Tibial artery (tissue), 4 donors: ENCODE measurements at places on chromosomes 1 and 21.
A peak's percentile ranks its signal among the peaks of the same experiment; 100 is the strongest.

DNA sequence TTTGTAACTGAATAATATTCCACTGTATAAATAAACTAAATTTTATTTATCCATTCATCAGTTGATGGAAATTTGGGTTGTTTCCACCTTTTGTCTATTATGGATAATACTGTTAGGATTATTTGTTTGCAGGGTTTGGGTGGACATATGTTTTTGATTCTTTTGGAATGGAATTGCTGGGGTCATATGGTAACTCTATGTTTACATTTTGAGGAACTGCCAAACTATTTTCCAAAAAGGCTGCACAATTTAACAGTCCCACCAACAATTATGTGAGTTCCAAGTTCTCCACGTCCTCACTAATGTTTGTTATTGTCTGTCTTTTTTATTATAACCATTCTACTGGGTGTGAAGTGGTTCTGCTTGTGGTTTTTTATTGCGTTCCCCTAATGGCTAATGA, 4.3 kb upstream of the SERBP1 start:
- no peak for DNase-seq

GRCh38 chr1:163178628-163179027, 24.1 kb downstream of the RGS5 start:
- no peak for DNase-seq

DNA sequence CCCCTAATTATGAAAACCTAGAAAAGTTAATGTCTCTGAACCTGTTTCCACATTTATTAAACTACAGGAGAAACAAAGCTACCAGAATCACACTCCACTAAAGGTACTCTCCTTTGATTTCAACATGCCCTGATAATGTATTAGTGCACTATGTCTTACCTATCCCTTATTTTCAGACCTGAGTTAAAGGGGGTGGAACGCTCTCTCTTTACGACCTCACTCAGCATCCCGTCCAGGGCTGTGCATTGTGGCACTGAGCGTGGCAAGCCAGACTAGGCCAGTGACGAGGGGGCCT, 678 bp downstream of the LSM10 start:
- no peak for DNase-seq

DNA sequence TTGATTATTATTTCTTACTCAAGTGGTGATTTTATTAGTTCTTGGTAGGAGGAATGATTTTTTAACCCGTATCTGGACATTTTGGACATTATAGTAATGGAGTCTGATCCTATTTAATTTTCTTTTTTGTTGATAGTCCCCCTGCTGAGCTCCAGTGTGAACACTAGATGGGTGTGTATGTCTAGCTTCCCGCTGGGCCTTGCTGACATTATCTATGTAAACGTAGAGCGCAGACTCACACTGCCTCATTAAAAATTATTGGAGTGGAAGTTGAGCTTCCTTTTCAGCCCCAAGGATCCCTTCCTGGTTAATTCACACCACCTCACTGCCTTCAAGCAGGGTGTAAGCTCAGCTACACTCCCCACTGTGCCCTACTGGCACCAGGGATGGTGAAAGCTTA, 467.6 kb upstream of the PKN2 start:
- no peak for DNase-seq

DNA sequence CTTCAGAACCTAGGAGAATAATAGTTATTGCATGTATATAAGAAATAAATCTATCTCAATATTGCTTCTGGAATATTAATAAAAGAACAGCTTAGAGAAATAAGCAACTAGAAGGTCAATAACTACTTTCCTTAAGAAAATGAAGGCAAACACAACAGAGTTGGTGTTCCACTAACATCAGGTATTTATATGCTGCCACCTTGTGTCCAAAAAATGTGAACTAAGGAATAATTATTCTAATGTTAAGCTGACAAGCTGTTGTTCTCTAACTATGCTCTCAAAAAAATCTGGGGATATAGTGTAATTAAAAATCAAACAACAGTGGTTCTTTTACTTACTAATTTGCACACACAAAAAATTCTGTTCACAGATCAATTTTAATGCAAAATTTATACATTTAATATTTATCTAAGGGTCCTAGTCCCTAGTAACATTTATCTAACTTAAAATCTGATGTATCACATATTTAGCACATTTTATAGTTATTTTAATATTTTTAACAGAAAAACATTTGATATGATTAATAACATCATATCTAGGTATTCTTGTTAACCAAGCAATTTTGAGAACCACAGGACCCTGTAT, 39.6 kb downstream of the UCHL5 start:
- DNase-seq: no peak

GRCh38 chr1:40575336-40575735, 43.9 kb downstream of the ZNF684 start:
- DNase-seq: no peak

- DNase-seq: peak; percentile 76
Observed at GRCh38 chr1:226082959-226083301, 20.4 kb downstream of the H3-3A start.

GRCh38 chr1:154849645-154850131, 20.4 kb downstream of the KCNN3 start:
- DNase-seq: no peak

DNA sequence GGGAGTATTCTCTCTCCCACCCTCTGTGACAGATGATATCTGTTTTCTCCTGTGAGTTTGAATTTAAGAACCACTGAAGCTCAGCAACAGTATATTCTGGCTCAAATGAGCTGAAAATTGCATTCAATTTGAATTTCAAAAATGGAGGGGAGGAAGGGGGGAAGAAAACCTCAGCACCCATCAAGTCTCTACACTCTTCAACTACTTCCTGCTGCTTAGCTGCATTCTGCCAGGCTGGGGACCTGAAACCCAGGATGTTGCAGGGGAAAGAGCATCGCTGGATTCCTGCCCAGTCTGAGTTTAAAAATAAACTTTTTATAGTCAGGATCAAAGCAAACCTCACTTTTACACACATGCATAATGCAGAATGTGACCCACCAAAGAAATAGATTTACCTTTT, 214.3 kb upstream of the ESRRG start:
- no peak for DNase-seq

GRCh38 chr1:150692720-150693119, 4.2 kb downstream of the GOLPH3L start:
- DNase-seq: no peak

GRCh38 chr1:119827010-119827409, 15.8 kb upstream of the REG4 start:
- DNase-seq: no peak

DNA sequence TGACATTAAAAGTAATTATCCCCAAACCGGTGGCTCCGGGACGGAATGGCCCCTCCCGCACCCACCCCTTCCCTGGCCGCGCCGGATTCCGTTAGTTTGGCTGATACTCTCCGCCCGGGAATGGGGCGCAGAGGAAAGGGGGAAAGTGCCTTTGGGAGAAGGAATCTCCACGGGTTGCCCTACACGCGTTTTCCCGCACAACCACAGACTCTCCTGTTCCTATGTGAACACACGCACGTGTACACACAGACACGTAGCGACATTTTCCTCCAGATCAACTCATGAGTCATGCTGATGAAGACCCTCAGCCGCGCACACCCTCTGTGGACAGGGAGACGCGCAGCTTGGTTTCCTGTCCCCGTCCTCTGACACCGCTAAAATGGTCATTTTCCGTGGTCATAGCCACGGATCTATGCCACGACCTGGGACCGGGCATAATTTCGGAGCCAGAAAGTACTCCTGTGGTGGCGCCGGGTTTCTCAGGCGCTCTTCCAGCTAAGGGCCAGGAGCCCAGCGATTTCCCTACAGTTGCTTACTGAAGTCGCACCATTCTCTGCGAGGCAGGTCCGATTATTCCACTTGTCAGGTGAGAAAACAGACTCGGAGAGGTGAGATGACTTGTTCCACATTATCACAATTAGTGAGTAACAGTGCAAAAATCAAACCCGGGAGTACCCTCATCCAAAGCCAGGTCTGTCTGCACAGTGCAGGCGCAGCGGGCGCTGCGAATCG, 4.0 kb upstream of the DMRTA2 start:
- DNase-seq: no peak

DNA sequence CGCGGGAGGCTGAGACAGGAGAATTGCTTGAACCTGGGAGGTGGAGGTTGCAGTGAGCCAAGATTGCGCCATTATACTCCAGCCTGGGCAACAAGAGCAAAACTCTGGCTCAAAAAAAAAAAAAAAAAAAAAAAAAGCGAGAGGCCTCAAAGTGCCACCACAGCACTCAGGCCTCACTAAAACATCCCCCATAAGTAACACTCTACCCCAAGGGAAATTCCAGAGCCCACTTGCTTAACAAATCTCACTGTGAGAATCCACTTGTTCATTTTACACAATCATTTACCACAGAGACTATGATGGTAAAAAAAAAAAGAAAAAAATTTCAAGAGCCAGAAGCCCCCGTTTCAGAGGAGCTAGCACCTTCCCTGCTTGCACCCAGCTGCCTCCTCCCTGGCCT, 26.3 kb upstream of the EXOSC10 start:
- no peak for DNase-seq

- no peak for DNase-seq
Observed at GRCh38 chr1:6465461-6466005, 440 bp downstream of the TNFRSF25 start.

DNA sequence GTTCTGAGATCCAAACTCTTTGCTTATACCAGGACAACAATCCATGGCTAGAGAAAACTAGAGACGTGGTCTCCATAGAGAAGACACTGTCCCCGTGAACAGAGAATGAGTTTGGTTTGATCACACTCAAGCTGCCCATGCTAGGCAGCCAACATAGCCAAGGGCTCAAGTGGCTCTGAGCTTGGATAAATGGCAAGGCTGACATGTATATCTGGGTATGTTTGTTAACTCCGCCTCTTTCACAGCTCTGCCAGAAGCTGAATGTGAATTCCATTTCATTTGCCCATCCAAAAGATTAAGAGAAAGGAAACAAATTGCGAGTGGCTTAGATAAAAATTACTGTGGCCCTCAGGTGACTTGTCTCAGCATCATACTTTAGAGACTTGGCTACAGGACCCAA, 38.0 kb downstream of the ILDR2 start:
- no peak for DNase-seq

DNA sequence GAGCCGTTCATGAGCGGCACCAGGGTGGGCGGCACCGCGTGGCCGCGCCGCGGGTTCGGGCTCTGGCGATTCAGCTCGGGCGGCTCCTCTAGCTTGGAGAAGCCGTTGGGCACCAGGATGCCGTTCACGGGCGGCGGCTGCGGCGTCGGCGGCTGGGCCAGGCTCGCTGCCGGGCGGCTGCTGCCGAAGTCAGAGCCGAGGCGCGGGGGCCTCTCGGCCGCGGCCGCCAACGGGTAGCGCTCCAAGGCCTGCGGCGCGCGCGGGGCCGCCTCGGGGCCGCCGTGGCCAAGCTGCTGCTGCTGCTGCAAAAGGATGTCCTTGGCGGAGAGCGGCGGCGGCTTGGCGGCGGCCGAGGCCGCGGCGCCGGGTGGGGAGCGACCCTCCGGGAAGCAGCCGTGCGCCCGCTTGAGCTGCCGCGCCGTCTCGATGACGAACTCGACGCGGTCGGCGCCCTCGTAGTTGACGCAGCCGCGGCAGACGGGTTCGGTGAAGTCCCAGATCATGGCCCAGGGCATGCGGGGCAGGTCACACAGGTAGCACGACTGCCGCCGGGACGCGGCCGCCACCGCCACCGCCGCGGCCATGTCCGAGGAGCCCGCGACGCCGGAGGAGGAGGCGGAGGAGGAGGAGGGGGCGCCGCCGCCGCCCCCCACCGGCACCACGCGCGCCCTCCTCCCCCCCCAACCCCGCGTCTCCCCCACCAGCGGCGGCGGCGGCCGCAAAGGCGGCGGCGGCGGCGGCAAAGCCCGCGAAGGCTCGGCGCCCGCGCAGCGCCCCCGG, 877 bp downstream of the IRF2BP2 start:
- no peak for DNase-seq

- DNase-seq: no peak
Observed at GRCh38 chr21:28444111-28444510, 548.6 kb downstream of the LTN1 start.

- DNase-seq: no peak
Observed at GRCh38 chr1:171616586-171616985, 5.5 kb upstream of the MYOCOS start.

- DNase-seq: no peak
Observed at GRCh38 chr1:9875636-9876000, 34.5 kb downstream of the CTNNBIP1 start.

GRCh38 chr1:172679000-172679772, 20.3 kb downstream of the FASLG start:
- DNase-seq: no peak

- no peak for DNase-seq
Observed at GRCh38 chr1:168195199-168196135, 16.7 kb downstream of the TIPRL start.

GRCh38 chr1:4109628-4109940, 209.5 kb upstream of the C1orf174 start:
- no peak for DNase-seq

GRCh38 chr1:22252251-22252650, 109.4 kb upstream of the WNT4 start:
- no peak for DNase-seq

DNA sequence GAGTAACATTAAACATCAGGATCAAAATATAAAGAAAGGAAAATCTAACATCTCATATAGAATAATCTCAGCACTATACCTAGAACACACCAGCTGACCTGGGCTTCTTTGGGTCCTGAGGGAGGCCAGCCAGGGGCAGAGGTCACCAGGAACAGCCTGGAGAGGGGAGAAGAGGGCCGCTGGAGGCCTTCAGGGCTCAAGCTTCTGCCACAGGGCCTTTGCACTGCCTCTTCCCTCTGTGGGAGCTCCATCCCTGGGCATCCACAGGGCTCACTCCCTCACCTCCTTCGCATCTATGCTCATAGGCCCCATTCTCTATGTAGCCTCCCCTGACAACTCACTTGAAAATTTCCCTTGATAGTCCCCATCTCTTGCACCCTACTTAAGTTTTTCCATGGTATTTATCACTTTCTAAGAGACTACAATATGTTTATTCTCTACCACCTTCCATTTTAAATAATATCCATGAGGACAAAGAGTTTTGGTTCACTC, 73.9 kb downstream of the HIVEP3 start:
- DNase-seq: no peak

DNA sequence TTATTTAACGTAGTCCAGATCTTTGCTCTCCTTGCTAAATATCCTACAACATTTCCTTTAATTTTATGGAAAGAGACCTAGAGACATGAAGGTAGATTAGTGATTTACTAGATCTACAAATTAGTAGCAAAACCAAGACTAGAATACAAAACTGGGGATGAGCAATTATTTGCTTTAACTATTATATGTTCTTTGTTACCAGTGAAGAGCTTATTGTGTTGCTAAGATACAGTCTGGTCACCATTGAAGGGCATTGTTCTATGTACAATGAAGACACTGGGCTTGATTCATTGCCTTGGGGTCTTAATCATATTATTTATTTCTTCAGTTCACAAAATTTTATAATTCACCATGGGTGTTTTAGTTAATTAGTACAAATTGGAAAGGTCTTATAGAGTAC, 88.3 kb downstream of the S1PR1 start:
- no peak for DNase-seq

GRCh38 chr1:218739426-218739825, 394.3 kb downstream of the TGFB2 start:
- peak; percentile 64 for DNase-seq
